Frontal cortex (tissue), 4 donors: ENCODE measurements at places on chromosomes 5 and 9.

DNA sequence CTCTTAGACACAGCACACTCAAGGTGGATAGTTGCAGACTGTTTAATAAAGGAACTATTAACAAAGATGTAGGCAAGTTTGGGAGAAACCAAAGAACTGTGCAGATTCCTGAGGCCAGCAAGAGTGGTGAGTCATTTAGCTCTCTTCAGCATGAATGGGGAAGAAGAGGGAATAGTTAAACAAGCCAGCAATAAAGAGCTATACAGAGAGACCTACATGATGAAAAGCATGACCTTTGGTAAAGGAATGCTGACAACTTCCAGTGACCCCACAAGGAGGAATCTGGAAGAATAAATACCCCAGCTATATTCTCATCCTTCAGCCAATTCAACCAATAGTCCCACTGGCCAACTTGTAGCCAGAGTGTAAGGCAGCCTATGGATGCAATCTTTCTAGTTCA, 706.0 kb upstream of the GRAMD2B start:
- DNase-seq, result no peak

- no peak for DNase-seq
These were observed 1.9 kb downstream of the NOTCH1 start for GRCh38 chr9:136543830-136544547.

DNA sequence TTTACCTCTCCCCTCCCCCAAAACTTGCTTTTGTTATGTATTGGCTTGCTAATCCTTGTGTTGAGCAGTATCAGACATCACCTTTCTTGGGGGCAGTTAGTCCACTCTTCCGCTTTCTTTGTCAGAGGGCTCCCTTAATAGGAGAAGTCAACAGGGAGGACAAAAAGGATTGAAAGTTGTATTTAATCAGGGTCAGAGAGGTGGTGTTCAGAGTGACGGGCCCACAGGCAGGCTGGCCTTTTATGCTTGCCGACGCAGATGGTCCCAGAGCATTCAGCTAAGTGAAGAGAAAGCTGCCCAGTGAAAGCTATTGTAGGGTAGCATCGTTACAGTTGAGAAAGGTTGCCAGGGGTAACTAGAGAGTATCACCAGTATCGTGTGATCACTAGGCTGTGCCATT, 131.1 kb downstream of the ZCCHC7 start:
- no peak for DNase-seq

DNA sequence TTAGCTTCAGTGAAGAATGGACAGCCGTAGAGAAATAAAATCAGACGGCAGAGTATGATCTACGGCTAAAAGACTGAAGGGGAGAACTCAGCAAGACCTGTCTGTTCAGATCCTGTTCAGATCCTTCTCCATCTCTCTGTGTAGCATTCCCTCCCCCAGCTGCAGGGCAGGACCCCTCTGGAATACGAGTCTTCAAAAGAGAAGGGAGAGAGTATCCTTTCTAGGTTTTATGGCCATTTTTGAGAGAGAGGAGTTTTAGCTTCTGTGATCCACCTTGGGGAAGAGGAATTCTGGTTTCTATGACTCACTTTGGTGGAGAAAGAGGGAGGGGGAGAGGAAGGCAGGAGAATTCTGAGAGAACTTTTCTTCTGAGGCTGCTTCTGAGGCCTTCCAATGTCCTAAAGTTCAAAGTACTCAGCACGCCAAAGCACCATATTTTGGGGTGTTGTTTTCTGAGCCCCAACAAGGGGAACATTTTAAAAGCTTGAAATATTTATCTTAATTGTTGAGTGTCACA, 194.4 kb upstream of the TLE4 start:
- DNase-seq, result no peak

DNA sequence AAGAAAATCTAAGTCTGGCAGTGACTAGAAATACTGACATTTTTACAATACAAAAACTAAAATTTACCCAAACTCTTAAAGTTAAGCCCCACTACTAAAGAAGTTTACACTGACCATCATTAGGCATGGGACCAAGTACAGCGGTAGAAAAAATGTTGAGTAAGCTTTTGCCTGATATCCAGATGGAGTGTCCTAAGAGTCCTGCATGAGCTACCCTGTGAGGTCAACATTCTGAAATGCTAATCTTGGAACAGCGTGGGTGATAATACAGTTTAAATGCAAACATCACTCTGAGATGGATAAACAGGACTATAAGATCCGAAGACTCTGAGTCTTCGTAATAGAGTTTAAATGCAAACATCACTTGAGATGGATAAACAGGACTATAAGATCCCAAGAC, 189.7 kb downstream of the DCP2 start:
- DNase-seq, result no peak

DNA sequence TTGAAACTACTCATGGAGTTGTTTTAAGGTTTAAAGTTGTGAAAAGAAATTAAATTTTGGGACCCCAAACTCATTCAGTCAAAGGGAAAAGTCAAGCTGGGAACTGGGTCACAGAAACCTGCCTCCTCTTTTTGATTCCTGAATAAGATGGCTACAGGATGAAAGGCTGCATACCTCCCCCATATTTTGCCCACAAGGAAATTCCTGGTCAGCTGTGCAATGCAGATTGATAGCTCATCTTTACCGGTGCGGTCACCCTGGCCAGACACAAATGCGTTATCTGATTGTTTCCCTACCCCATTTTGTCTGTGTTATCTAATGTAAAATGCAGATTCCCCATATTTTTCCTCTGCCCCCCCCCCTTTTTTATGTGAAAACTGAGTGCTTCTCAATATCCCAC, 1.3 kb downstream of the HAVCR2 start:
- no peak for DNase-seq
